ENCODE measurements at places on chromosomes 4 and X. TPM values are rescaled to one million over a fixed set of nuclear protein-coding genes. Genes with fewer than 3 reads are reported as not detected.

- DNase-seq: no peak
These were observed 14.4 kb upstream of the CC2D2A start for GRCh38 chr4:15455290-15455689.

Gene TEX13B
- not detected for total RNA-seq

Gene MGAT4D
- total RNA-seq: not detected

- DNase-seq: no peak
These were observed 407.5 kb upstream of the KLHL4 start for GRCh38 chrX:87110142-87110541.

Gene FGF5
- not detected for total RNA-seq

GRCh38 chr4:72084587-72085011 is 52.8 kb downstream of the NPFFR2 start:
- no peak for DNase-seq

DNA sequence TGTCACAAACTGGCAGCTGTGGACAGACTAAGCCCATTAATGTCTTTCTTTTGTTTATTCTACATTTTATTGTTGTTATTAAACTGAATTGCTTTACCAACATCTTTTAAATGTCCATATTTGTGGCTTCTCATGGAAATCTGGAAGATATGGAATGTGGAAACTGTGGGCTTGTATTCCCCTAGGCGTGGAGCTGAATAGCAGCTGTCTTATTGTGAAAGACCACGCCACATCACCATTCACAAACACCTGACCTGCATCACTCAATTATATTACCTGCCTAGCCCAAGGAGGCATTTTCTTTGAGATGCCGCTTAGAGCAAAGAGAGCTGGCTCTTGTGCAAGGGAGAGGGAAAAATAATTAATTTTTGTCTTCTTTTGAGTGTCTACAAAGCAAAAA is 96.9 kb upstream of the GPRIN3 start:
- DNase-seq: no peak

DNA sequence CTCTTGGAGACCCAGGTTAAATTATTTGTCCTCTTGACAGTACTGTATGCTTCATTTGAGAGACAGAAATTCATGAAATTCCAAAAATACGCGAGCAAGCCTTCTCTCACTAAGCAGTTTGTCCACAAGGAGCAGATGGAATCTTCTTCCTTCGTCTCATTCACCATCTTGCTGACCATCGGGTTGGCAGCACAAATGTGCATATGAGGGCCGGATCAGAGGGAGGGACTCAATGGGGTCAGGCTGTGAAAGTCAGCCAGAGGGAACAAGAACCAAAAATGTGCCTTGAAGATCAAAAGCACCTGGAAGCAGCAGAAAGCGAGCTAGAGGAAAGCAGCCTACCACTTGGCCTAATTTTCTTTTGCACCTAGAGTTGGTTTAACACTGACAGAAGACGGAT is 16.4 kb downstream of the NHSL2 start:
- DNase-seq: no peak

DNA sequence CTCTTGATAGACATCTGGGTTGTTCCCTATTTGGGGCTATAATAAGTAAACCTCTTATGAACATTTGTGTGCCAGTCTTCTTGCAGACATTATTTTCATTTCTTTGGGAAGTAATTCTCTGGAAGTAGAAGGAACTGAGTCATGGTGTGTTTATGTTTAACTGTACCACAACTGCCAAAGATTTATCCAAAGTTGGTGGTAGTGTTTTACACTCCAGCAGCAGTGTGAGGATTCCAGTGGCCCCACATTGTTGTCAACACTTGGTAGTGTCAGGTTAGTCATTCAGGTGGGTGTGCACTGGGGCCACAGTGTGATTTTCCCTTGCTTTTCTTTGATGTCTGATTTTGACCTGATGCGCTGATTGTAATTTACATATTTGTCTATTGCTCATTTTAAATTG is 5.0 kb upstream of the UVSSA start:
- no peak for DNase-seq

DNA sequence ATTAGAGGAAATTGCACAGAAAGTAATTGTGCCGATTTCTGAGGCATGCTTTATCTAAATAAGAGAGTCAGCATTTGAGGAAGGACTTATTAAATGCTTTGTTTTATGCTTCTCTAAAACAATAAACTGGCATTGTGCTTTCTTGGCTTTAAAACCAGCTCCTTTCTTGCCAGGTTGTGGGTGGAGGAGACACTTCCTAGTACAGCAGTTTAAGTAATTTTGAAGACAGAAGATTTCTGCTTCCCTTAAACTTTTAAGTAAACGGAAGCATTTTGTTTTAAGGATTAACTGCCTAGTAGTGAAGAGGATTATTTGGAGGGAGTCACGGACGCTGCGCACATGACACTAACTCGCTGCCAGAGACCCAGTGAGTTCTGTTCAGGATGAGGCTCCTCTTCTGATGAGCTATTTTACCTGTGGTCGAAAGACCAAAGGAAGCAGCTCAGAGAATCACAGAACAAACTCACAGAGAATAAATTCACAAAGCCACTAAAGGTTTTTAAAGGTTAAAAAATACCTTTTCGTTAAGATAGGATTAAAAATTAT is 169.5 kb downstream of the TLL1 start:
- no peak for DNase-seq

Gene MAGEA2
- total RNA-seq: not detected

Gene GPC3
- 1.7 TPM for total RNA-seq

Gene P2RY4
- total RNA-seq: 0.95 TPM

- no peak for DNase-seq
These were observed 155.8 kb upstream of the IGFBP7 start for GRCh38 chr4:57265831-57266582.

DNA sequence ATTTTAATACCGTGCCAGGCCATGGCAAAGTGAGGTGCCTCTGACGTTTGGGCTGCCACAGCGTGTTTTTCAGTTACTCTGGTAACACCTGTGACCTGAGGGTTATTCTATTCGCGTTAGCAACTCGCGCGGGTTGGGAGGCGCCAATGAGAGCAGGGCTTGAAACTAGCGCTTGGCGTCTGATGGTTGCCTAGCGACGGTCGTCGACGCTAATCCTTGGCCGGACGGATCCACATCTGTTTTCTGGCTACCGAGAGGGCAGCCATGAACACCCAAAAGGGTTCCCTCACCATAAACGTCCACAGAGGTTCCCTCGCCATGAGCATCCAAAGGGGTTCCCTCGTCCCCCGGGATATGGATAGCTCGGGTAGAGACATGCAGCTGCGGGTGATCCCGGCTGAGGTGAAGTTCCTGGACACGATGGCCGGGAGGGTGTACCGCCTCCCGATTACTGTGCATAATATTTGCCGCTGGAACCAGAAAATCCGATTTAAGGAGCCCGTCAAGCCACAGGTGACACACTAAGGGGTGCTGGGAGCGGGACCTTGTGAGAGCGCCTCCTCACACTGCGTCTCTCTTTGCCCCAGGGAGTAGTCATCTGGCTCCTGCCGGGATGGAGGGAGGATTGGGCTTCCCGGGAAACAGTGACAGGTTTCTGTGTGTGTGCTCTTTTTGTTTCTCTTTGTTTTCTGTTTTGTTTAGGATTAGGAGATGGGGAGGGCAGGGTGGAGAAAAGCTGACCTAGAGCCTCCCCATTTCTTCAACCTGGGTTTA is at the start of gene CFAP47:
Gene CFAP47, plus strand, starts transcription at position 199 of the 774 bp plus-strand sequence. Its CDS starts 66 bp downstream, at position 265.
- no peak for DNase-seq

DNA sequence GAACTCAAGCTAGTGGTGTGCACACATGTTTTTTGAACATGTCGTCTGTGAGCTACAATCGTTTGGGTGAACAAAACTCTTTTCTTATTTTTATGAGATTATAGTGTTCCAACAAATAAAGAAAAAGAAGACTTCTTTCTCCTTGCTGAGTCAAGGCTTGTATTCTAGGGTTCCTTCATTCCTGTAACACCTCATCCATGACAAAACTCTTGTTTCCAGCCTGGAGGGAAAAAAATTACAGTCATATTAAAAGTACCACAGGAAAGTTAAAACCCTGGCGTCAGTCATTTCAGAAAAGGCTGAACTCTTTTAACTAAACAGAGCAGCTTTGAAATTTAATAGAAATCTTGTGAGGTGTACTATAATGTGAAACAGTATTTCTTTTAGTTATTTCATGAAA is 79.2 kb upstream of the BOD1L1 start:
- no peak for DNase-seq

Gene DIPK2B
- total RNA-seq: 7.1 TPM

Gene ZBED1
- total RNA-seq: 29.8 TPM

Gene SLC6A14
- total RNA-seq: 8.9 TPM

DNA sequence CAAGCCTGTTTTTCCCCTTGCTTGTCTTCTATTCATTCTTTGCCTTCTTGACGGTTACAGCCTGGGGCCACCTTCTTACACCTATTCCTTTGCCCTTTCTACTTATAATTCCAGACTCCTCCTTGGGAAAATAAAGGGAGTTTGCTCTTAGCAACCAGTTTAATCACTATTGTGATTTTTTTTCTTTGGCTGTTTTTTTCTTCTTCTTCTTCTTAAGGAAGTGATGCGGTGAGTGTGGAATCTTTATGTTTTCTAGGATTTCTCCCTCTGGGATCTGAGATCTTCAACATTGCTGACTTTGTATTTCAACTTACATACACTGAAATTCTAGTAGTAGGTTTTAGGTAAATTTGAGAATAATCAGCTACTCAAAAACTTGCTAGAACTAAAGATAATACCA is 1.1 kb upstream of the KLHL13 start:
- no peak for DNase-seq

DNA sequence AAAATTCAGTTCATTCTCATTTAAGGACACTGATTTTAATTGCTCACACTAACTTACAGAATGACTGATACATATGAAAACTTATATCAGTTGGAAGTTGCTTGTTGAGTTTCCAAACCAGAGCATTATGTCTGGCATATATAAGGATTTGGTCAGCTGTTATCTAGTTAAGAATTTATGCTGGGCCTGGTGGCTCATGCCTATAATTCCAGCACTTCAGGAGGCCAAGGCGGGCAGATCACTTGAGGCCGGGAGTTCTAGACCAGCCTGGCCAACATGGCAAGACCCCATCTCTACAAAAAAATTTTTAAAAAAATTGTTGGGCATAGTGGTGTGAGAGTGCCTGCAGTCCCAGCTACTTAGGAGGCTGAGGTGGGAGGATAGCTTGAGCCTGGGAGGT is 73.1 kb downstream of the SPRY1 start:
- DNase-seq: no peak
